MCF 10A (cell line): ENCODE measurements at places on chromosomes 7 and 10. TPM values are rescaled to one million over a fixed set of nuclear protein-coding genes. Genes with fewer than 3 reads are reported as not detected.

SMKR1 gene
- 12.4 and 17.1 TPM in 2 replicates for total RNA-seq

LRMDA gene
- total RNA-seq, result not detected in 2 replicates

GLI3 gene
- total RNA-seq, result 23.1 and 27.6 TPM in 2 replicates

- H3K27me3 ChIP-seq, result no peaks in the 10 kb centered on the region
- H3K4me1 ChIP-seq, result no peaks in the 10 kb centered on the region
- peak; percentile 54 for DNase-seq
- no peak overlapping the region for H3K4me3 ChIP-seq
- no peak overlapping the region for H3K27ac ChIP-seq
- no peaks in the 10 kb centered on the region for H3K36me3 ChIP-seq
Observed at GRCh38 chr10:85400981-85401695, 965.5 kb downstream of the GRID1 start.

DNA sequence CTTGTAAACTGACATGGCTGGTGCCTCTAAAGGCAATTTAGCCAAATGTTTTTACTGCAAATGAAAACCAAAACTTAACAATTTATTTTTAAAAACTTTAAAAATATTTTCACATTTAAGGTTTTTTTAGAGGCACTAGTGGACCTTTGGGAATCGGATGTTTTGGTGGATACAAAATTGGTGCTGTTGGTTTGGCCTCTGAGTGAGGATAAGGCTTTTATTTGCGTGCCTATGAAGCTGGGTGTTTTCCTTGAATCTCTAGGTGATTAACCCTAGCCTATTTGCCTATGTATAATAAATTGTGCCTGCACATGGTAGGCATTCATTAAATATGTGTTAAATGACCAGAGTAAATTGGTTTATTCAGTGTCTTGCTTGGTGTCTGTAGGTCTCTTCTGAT lies 2.9 kb upstream of the SGCE start:
- H3K27ac ChIP-seq, result no peak overlapping the region
- H3K27me3 ChIP-seq, result no peaks in the 10 kb centered on the region
- DNase-seq, result no peak
- peaks cover 4% of the 10 kb centered on the region for H3K36me3 ChIP-seq
- H3K4me3 ChIP-seq, result peak overlapping the region; percentile 36

GRCh38 chr7:2079332-2080059 lies 153.2 kb downstream of the MAD1L1 start:
- no peak overlapping the region for H3K27ac ChIP-seq
- no peaks in the 10 kb centered on the region for H3K4me1 ChIP-seq

GRCh38 chr10:21732067-21732772 lies 198.2 kb downstream of the MLLT10 start:
- peaks cover 67% of the 10 kb centered on the region for H3K36me3 ChIP-seq
- no peak overlapping the region for H3K4me3 ChIP-seq
- H3K27me3 ChIP-seq, result no peaks in the 10 kb centered on the region
